Activated CD4-positive, alpha-beta T cell treated with anti-CD3 and anti-CD28 coated beads, Interleukin-2, Interleukin-6, amounts not matched to agents 100 ng/mL and 50 ng/mL, durations not matched to agents 16 hours and 8 hours (primary cell): ENCODE measurements at places on chromosomes 5 and 9.

GRCh38 chr5:116361171-116361967, 213.3 kb downstream of the SEMA6A start:
- DNase-seq, result no peak

DNA sequence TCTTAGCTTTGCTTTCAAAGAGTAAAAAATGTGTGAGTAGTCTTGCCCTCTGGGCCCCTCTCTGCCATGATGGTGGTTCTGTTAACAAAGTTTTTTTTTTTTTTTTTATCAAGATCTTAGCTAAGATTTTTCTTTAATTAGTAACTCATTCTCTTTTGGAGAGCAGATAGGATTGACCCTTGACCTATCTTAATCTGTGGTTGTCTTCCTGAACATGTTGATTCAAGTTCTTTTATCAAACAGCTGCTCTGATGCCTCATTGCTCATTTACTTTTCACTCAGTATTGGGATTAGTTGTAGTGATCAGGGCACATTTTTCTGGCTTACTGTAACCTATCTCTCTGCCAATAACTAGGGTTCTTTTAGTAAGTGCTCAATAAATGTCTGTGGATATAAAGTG, 106.3 kb downstream of the PCSK5 start:
- no peak for DNase-seq

DNA sequence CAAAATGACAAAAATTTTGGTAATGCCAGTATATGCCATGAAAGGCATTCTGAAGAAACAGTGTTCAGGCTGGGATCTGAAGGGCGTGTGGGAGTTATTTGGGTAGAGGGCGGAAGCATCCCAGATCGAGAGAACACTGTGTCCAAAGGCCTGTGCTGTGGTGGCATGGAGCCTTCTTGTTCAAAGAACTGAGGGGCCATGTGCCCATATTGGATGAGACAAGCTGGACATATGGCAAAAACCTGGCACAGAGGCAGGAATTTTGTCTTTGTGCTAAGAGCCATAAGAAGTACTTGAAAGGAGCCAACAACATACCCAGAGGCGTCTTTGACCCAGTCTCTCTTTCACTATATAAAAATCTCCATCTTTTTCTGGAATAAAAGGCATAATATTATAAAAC, 128.0 kb downstream of the SYK start:
- DNase-seq, result no peak

DNA sequence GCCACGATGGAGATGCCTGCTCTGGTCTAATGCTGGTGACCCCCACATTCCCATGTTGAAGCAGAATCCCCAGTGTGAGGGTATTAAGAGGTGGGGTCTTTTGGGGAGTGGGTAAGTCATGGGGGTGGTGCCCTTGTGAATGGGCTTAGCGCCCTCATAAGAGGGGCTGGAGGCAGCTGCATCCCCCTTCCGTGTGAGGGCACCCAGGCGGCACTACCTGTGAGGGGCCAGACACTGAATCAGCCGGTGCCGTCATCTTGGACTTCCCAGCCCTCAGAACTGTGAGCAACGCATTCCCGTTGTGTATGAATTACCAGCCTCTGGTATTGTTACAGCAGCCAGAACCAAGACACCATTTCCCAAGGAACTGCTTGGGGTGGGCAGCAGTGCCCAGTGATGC, 27.0 kb upstream of the RNF130 start:
- DNase-seq, result no peak

DNA sequence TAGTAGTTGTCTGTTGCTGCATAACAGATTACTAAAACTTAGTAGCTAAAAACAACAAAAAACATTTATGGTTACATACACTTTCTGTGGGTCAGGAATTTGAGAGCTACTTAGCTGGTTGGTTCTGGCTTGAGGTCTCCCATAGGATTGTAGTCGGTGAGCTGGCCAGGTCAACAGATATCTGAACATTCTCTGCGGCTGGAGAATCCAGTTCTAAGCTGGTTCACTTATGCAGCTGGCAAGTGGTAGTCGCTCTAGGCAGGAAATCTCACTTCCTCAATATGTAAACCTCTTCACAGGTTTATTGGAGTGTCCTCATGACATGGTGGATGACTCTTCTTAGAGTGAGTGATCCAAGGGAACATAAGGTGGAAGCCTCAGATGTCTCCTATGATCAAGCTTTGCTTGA, 65.7 kb upstream of the TNFAIP8 start:
- DNase-seq, result peak; percentile 58

DNA sequence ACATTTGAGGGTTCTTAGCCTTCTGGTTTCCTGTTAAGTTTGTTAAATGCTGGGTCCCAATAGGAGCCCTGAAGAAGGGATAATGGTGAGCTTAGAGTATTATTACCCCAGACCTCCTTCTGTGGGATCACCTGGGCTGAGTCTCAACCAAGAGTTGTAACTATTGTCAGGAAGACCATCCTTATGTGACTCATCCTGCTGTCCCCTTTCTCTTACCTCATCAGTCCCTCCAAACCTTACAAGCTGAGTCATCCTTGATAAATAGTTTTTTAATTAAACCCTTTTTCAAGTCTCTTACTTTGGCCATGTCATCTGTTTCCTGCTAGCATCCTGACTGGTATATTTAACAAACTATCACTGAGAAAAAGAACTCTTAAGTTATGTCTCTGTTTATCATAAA, 502.8 kb downstream of the LRRC70 start:
- no peak for DNase-seq

- DNase-seq, result no peak
These were observed 82.0 kb upstream of the PHF24 start for GRCh38 chr9:34876096-34876495.

DNA sequence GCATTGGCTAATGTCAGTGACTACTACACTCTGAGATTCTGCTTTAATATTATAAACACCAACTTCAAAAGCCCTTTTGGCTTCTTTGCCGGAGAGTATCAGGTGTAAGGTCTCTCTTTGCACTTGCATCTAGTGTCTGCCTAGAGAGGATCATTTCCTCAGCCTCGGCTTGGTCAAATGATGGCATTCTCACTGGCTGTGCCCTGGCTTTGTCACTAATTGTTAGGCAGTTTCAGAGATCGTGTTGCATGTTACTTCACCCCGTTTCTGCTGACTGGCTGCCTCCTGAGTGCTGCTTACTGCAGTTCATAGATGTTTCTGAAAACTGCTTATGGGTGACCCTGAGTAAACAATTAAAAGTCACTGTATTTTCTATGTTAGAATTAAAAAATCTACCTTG, 48.8 kb downstream of the SLC1A3 start:
- no peak for DNase-seq

DNA sequence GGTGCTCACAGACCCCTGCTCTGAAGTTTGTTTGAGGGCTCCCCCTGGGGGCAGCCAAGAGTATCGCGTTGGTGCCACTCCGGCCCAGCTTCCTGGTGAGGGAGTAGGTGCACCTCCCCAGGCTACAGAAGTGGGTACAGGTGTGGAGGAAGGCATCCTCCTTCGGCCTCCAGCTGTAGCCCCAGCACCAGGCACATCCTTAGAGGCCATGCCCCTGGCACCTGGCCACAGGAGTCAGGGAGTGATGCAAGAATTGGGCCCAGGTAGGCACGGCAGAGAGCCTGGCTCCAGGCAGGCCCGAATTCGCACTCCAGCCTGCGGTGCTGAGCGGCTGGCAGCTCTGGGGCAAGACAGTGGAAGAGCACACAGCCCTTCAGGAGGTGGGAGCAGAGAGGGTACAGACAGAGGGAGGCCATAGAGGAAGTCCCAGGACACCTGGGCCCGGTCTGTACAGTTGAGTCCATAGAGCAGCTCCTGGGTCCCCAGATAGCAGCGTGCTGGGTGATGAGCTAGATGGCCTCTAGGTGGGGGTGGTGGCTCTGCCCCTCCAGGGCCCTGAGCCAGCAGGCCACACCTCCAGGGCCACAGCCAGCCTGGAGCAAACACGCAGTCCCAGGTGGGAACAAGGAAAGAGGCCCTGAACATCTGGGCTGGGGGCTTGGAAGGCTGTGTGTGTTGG, 2.4 kb downstream of the SAPCD2 start:
- peak; percentile 94 for DNase-seq

DNA sequence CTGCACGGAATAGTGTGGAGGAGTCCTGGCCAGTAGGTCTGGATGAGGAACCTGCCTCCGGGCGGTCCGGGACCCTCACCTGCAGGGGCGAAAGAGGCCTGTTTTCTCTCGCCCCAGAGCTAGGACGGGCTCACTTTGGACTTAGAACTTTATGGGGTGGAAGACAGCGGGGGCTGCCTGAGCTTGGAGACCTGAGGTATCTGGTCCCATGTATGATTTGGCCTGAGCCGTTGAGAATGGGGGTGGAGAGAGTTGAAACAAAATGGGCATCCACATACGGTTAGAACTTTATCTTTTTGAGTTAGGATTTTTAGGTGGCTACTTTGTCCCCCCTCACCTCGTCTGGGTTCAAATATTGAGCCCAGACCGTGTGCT, 681 bp upstream of the ETF1 start:
- DNase-seq, result no peak

DNA sequence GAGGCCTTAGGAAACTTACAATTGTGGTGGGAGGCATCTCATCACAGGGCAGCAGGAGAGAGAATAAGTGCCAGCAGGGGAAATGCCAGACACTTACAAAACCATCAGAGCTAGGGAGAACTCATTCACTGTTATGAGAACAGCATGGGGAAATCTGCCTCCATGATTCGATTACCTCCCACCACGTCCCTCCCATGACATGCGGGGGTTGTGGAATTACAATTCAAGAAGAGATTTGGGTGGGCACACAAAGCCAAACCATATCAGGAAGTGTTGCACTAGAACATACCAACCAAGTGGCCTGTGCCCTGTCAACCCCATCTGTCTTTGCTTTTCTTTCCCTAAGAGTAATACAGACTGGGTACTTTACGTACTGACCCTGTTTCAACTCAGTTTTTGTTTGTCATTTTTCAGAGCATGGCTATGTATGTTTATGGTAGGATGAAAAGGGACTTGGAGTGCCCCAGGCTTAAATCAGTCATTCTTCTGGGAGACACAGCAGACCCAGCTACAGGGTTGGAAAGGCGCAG, 58.3 kb upstream of the TGFBR1 start:
- DNase-seq, result no peak
